ENCODE measurements at places on chromosomes 4 and X. TPM values are rescaled to one million over a fixed set of nuclear protein-coding genes. Genes with fewer than 3 reads are reported as not detected.

Gene ARHGEF6
- total RNA-seq = not detected

DNA sequence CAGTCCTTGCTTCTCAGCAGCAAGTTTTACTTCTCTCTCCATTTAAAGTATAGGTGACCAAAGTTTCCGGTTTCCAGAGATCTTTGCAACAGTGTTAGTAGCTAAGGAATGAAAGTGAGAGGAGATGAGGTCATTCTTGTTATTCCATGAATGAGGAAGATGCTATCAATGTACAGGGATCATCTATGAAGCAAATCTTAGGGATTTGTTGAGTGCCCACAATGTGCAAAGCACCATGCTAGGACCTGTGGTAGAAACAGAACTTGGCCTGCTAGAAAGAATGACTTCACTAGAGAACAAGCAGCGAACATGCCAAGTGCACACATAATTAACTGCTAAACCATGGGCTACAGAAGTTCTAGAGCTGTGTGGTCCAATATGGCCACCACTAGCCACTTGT, 112.5 kb downstream of the MID1 start:
- no peak for DNase-seq

Gene MED28
- 46.3 TPM for total RNA-seq

DNA sequence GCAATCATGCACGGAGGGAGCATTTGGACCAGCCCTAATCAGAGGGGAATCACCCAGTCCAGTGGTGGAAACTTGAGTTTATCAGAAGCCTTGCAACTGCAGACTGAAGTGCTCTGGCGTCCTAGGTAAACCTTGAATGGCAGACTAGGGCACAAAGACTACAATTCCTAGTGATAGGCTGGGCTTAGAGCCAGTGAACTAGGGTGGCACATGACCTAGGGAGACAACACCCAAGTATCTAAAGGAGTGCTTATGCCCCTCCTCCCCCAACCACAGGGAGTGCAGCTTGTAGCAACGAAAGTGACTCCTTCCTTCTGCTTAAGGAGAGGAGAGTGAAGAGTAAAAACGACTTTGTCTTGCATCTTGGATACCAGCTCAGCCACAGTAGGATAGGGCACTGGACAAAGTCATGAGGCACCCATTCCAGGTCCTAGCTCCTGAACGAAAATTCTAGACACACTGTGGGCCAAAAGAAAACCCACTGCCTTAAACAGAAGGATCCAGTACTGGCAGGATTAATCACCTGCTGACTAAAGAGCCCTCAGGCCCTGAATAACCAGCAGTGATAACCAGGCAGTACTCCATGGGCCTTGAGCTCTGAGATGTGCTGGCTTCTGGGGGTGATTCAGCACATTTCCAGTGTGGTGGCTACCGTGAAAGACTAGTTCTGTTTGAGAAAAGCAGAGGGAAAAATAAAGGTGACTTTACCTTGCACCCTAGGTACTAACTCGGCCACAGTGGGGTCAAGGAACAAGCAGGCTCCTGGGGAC, 58.7 kb upstream of the STARD8 start:
- DNase-seq = no peak

DNA sequence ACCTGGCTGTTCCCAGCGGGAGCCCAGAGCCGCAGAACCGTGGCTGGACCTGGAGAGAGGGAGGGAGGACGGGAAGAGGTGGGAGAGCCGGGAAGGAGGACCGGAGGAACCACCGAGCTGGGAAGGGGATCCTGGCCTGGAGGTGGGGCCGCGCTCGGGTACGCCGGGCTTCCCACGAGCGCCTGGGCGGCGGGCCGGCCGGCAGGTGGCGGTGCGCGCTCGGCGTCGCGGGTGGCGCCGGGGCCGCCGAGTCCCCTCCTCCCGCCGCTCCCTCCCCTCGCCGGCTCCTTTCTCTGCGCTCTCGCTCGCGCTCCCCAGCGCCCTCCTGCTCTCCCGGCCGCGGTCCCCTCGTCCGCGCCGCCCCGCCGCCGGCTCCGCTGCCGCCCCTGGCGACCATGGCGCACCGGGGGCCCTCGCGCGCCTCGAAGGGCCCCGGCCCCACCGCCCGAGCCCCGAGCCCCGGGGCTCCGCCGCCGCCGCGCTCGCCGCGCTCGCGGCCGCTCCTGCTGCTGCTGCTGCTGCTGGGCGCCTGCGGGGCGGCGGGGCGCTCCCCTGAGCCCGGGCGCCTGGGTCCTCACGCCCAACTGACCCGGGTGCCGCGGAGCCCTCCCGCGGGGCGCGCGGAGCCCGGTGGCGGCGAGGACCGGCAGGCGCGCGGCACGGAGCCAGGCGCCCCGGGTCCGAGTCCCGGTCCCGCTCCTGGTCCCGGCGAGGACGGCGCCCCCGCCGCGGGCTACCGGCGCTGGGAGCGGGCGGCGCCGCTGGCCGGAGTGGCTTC, at the start of gene SORCS2:
SORCS2 (plus strand) TSS at position 287 of the 778 bp plus-strand sequence.
- peak; percentile 50 for DNase-seq

DNA sequence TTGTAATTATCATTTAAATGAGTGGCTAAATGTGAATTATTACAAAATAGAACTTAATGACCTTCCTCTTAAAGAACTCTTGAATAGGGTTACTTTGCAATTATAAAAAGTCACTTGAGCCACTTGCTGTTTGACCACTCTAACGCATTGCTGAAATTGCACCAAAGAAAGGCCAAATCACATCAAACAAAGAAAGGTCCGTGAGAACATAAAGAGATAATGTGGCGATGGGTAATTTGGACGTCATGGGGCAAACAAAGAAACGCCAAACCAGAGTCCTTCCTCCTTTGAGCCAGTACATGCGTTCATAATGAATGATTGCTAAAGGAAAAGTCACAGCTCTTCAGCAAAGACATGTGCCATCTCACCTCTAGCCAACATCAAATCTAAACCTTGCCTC, 229.8 kb upstream of the STS start:
- no peak for DNase-seq

GRCh38 chrX:113980953-113981352, 602.9 kb upstream of the HTR2C start:
- no peak for DNase-seq

Gene SSX2
- not detected for total RNA-seq

- DNase-seq = peak; percentile 58
These were observed 758 bp upstream of the NR3C2 start for GRCh38 chr4:148442832-148443511.

GRCh38 chrX:19955306-19955705, 35.6 kb downstream of the BCLAF3 start:
- no peak for DNase-seq

DNA sequence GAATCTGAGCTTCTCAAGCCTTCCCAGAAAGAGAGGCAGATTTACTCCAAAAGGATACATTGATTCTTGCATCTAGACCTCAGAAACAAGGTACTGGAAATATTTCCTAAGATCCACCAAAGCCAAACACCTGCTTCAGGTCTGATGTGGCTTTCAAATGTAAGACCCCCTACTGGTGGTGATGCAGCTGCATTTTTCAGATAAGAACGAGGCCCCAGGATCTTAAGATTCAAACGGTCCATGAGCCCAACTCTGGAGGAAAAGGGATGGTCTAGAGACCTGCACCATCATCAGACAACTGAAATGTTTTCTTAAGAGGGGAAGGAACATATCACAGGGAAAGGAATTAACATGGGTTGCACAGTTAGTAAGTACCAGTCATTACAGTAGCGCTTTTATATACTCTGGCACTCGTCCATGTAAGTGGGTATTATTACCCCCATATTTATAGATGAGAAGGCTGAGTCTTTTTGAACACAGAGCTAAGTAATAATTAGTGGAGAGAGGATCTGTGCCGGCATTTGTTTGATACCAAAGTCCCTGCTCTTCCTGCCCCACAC, 73.7 kb downstream of the LEF1 start:
- DNase-seq = no peak

DNA sequence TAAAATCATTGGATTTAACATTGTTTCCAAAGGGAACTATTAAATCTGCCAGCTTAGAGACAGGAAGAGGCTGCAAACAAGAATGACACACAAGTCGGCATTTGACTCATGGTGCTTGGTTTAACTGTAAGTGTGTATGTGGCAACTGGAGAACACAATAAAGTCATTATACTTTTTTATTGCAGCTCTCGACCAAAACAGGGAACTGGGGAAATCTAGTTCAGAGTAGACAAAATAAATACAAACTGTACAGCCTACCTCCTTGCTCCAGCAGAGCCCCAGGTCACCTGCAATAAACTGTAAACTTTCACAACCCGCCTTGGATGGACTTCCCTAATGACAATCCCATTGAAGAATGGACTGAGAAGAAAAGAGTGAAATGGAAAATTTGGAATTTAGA, 24.0 kb downstream of the NPY5R start:
- DNase-seq = no peak

Gene FGF5
- total RNA-seq = 0.92 TPM

Gene AGA
- total RNA-seq = 14.5 TPM

DNA sequence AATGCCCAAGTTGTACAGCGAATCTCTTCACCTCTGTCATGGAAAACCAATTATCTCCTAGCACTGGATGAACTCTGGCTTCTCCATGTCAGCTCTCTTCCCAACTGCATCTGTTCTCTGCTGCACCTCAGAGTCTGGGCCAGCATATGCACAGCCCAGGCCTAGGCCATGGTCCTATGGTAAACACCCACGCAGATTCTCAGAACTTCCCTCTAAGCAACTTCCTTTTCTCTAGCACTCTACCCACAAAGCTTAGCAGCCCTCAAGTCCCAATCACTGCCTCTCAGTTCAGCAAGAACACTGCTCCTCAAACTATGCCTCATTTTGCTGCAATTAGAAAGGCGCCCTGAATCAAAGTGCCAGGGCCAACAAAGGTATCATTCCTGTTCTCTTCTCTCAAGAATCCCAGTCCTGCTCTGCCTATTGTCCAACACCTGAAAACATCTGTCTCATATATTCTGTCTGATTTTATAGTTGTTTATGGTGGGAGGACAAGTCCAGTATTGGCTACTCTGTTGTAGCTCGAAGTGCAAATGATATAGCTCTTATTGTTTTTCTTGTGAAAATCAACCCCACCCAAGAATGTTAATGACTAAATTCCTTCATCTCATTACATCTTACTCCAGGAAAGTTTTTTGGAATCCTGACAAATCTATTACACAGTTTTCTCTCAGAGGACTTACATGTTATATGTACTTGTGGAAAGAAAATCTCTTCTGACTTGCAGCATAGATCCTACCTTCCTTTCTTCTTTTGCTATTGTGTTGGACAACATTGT, 85.4 kb downstream of the DCHS2 start:
- no peak for DNase-seq

DNA sequence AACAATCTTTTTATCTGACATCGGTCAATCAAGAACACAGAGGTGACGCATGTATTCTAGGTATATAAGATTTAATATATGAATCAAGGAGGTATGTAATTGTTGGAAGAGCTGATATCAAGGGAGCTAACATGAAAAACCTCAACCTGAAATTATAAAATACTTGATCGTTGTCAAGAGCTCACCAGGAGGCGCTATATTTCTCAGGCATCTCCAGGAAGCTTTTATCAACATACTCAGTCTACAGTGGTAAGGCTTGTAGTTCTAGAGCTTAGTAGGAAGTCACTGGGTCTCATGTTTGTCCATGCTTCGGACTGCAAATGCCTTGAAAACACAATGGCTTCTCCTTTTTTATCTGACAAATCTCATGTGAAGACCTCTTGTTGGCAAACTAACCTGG, 156.1 kb downstream of the GRXCR1 start:
- no peak for DNase-seq
